ENCODE measurements at places on chromosomes 6 and 20. TPM values are rescaled to one million over a fixed set of nuclear protein-coding genes. Genes with fewer than 3 reads are reported as not detected.

Gene RSPO3
- not detected for total RNA-seq

Gene CEP250
- total RNA-seq = 10.7 TPM

Gene SALL4
- total RNA-seq = not detected

Gene WFDC10B
- not detected for total RNA-seq

Gene SSTR4
- total RNA-seq = not detected

Gene RALGAPB
- 40.6 TPM for total RNA-seq

Gene STMND1
- not detected for total RNA-seq

Gene UNC5CL
- 1.2 TPM for total RNA-seq

Gene LRFN2
- 0.21 TPM for total RNA-seq

Gene RPRD1B
- total RNA-seq = 69.2 TPM

Gene HSF2
- 52.9 TPM for total RNA-seq

Gene OPRM1
- total RNA-seq = not detected

Gene JPH2
- not detected for total RNA-seq
